ENCODE measurements at places on chromosomes 2 and 18.

- H3K27me3 ChIP-seq: no peaks in the 10 kb centered on the region
- peaks cover 27% of the 10 kb centered on the region for H3K4me1 ChIP-seq
- no peaks in the 10 kb centered on the region for H3K36me3 ChIP-seq
- no peak overlapping the region for H3K27ac ChIP-seq
- no peak overlapping the region for H3K4me3 ChIP-seq
- no peak for DNase-seq
Observed at GRCh38 chr2:134206031-134206430, 47.8 kb upstream of the MGAT5 start.

DNA sequence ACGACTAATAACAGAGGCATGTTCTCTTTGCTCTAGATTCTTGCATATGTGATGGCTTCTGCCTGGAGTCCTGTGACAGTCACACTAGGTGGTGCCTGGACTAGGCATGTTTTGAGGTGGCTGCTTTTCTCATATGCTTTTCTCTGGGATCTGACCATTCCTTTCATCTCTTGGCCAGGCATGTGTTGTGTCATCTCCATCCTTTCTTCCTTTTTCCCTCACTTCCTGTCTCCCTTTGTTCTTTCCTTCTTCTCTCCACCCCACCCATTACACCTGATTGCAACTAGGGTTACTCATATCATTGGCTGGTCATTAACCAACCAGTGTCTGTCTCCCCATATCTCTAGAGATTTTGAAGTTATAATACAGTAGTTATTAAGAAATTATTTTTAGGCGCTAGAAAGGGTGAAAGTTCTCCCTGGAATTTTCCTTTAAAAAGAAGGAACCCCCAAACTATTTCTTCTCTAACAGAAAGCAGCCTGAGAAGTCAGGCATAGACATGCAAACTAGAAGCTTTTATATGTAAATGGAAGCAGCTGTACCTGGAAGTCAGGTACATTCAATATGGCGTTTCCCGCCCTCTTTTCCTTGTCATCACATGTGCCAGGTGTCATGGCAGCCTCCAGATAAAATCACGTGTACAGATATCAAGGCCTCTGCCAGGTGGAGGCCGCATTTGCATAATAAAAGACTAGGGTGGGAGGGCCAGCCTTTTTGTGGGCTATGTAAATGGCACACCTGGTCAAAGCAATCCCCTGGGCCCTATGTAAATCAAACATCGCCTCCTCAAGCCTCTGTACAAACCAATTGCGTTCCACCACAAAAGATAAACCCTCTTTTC, 220.4 kb upstream of the MEX3C start:
- H3K36me3 ChIP-seq: no peaks in the 10 kb centered on the region
- H3K27ac ChIP-seq: no peak overlapping the region
- H3K27me3 ChIP-seq: no peaks in the 10 kb centered on the region

DNA sequence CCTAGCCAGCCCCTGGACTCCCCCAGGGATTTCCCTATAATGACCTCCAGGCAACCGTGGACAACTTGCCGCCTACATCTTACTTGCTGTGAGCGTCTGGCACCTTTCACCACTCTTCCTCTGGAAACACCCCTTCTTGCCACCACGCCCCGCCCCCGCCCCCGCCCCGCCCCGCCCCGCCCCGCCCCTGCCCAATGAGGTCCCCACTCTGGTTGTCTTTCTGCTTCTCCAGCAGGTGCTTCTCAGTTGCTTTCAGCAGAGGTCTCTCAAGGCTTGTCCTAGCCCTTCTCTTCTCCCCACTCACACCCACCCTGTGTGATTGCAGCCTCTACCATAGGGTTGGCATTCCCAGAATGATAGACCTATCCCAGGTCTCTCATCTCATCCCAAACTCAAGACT, 214.5 kb downstream of the EN1 start:
- DNase-seq: no peak
- H3K4me3 ChIP-seq: no peak overlapping the region
- no peaks in the 10 kb centered on the region for H3K27me3 ChIP-seq
- no peaks in the 10 kb centered on the region for H3K4me1 ChIP-seq

DNA sequence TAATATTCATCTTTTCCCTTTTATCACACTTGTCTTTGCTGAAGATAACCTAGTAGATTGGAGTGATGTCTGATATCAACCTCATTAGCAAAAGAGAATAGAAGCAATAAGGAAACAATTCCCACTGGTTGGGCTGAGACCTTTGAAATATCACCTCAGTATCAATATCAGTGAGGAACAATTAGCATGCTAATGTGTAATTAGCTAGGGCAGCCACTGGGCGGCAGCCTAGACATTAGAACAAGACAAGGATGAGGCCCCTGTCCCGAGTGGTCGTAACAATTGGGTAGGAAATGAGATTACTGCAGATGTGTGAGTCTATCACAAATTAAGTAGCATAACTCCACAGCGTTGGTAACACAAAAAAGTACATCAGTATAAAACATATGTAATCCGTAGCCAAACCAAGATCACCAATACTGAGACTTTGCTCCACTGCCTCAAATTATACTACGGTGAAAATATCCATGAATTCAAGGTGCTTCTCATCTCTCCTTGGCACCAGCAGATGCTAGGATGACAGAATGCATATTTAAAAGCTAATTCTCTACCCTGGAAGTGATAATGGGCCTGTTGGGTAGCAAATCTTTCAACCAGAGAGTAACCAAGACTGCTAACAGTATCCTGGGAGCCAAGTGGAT, 99.1 kb downstream of the ALPK2 start:
- H3K4me3 ChIP-seq: no peak overlapping the region
- no peaks in the 10 kb centered on the region for H3K4me1 ChIP-seq
- no peak for DNase-seq
- H3K36me3 ChIP-seq: no peaks in the 10 kb centered on the region
- H3K27me3 ChIP-seq: no peaks in the 10 kb centered on the region
- H3K27ac ChIP-seq: no peak overlapping the region

- H3K27ac ChIP-seq: no peak overlapping the region
- no peaks in the 10 kb centered on the region for H3K4me1 ChIP-seq
- no peak overlapping the region for H3K4me3 ChIP-seq
- no peaks in the 10 kb centered on the region for H3K36me3 ChIP-seq
- no peaks in the 10 kb centered on the region for H3K27me3 ChIP-seq
Observed at GRCh38 chr2:222391743-222392285, 32.5 kb upstream of the SGPP2 start.

DNA sequence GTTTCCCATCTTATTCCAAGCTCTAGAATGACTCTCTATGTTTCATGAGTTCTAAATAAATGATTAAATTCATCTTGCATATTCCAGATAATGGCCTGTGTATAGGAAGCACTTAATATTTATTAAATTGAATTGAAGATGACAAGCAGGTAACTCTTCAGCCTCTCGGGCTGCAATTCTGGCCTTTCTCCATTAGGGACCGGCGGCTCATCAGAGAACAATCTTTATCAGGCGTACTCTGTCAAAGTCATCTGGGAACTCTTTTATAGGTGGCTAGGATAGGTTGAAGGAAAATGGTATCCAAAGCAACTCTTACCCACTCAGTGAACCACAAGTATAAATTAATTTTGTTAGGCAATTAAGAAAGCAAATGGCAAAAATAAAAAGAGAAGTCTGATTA, 308.5 kb downstream of the NOL4 start:
- no peak for DNase-seq
- no peak overlapping the region for H3K4me3 ChIP-seq
- H3K27ac ChIP-seq: no peak overlapping the region
- H3K4me1 ChIP-seq: no peaks in the 10 kb centered on the region
- no peaks in the 10 kb centered on the region for H3K27me3 ChIP-seq

GRCh38 chr2:226445216-226445861, 354.3 kb downstream of the IRS1 start:
- H3K27ac ChIP-seq: no peak overlapping the region
- no peak overlapping the region for H3K4me3 ChIP-seq
- no peaks in the 10 kb centered on the region for H3K36me3 ChIP-seq

- no peaks in the 10 kb centered on the region for H3K27me3 ChIP-seq
- H3K36me3 ChIP-seq: no peaks in the 10 kb centered on the region
- DNase-seq: no peak
- H3K4me3 ChIP-seq: no peak overlapping the region
Observed at GRCh38 chr18:57804557-57804956, 1.4 kb upstream of the ATP8B1 start.

GRCh38 chr2:135637456-135638087, 104.1 kb upstream of the UBXN4 start:
- no peaks in the 10 kb centered on the region for H3K4me1 ChIP-seq
- H3K36me3 ChIP-seq: peaks cover 8% of the 10 kb centered on the region
- no peak overlapping the region for H3K27ac ChIP-seq
- H3K4me3 ChIP-seq: no peak overlapping the region
- no peaks in the 10 kb centered on the region for H3K27me3 ChIP-seq
- no peak for DNase-seq

DNA sequence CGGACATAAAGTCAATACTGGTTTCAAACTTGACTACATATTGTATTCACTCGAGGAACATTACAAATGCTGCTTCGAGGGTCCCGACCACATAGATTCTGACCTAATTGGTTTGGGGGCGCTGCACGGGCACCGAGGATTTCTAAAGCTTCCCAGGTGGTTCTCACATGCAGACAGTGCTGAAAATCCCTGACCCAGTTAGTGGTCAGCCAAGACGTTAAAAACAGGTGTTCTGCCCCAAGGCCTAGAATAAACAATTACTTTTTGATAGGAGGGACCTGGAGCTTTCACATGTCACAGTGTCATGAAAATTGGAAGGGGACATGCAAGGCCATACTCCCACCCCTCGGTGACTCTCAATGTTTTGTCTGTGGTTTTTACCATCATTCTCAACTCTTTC, 368.9 kb downstream of the RNF144A start:
- no peak for DNase-seq
- no peak overlapping the region for H3K4me3 ChIP-seq
- no peaks in the 10 kb centered on the region for H3K36me3 ChIP-seq
- H3K4me1 ChIP-seq: no peaks in the 10 kb centered on the region
- H3K27ac ChIP-seq: no peak overlapping the region

DNA sequence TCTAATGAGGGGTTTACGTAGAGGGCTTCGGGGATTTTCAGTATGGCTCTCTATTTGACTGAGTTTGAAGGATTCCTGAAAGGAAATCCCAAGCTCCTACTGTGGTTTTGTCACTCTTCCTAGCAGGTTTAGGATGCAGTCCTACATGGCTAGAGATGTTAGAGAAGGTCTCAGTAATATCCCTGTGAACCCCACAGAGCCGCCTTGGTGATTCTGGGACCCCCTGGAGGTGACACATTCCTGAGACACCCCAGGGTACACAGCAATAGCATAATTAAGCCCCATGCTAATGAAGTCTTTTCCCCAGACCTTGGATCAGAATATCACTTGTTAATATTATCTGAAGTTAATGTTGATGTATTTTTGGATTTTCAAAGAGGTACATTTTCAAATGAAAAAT, 103.8 kb downstream of the SNTG2 start:
- H3K27me3 ChIP-seq: no peaks in the 10 kb centered on the region
- H3K36me3 ChIP-seq: no peaks in the 10 kb centered on the region
- no peak overlapping the region for H3K4me3 ChIP-seq
- H3K4me1 ChIP-seq: no peaks in the 10 kb centered on the region
- no peak for DNase-seq
- no peak overlapping the region for H3K27ac ChIP-seq

GRCh38 chr18:39600894-39601293, 2035.3 kb upstream of the CELF4 start:
- H3K4me3 ChIP-seq: no peak overlapping the region
- H3K36me3 ChIP-seq: no peaks in the 10 kb centered on the region
- H3K4me1 ChIP-seq: no peaks in the 10 kb centered on the region
- no peaks in the 10 kb centered on the region for H3K27me3 ChIP-seq
- H3K27ac ChIP-seq: no peak overlapping the region
- DNase-seq: no peak

DNA sequence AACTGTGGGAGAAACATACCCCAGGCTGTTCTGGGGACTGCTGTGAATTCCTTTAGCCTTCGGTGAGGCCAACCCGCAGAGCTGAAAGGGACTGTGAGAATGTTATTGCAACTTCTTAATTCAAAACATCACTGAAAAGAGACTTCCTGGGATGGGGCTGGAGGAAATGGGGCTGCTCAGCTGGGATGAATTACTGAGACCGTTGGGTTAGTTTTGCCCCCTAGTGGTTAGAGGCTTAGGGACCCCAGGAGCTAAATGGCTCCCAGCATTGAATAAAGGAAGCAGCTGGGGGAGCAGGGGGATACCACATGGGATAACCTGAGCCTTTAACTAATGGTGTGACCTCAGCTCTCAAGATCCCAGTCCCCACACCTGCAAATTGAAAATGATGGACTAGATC, 941.1 kb upstream of the FANCL start:
- H3K36me3 ChIP-seq: no peaks in the 10 kb centered on the region
- no peak for DNase-seq
- H3K27me3 ChIP-seq: no peaks in the 10 kb centered on the region
- no peak overlapping the region for H3K4me3 ChIP-seq

DNA sequence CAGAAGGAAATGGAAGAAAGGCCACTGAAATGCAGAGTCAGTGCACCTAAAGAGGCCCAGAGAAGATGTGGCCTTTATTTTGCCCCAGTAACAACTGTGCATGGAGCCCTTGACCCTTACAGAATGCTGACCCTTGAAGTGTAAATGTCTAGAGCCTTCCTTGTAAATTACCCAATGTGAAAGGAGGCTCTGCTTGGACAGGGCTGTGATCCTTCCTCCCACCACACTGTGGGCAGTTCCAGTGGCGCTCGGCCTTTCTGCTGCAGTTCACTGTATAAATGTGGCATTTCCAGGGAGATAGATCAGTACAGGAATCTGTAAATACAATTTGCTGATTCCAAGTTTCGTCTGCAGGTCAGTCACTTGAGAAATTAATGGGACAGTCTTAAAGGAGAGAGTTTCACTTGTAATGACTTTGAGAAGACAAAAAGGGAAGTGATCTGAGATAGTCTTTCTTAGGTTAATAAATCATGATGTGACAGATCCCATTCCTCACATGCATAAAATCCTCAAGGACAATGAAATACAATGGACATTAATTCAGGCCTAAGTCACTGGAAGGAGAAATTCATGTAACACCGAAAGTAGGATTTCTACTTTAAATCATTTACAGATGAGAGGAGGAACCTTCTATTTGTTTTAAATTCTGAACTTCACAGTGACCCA, 133.8 kb upstream of the LMAN1 start:
- no peaks in the 10 kb centered on the region for H3K27me3 ChIP-seq
- no peaks in the 10 kb centered on the region for H3K4me1 ChIP-seq
- no peak overlapping the region for H3K27ac ChIP-seq
- no peak overlapping the region for H3K4me3 ChIP-seq
- no peak for DNase-seq

All from vagina (tissue), 2 donors.